Midbrain (tissue), 1 donor: ENCODE measurements at places on chromosomes 1 and 21.

GRCh38 chr1:212712451-212713303, 13.0 kb upstream of the BATF3 start:
- no peak for DNase-seq

GRCh38 chr21:41360072-41360821, 1.6 kb upstream of the MX2 start:
- DNase-seq, result no peak

- no peak for DNase-seq
These were observed 280.1 kb upstream of the ST6GALNAC5 start for GRCh38 chr1:76587212-76587611.

GRCh38 chr1:5911871-5912271, 80.4 kb downstream of the NPHP4 start:
- DNase-seq, result no peak

DNA sequence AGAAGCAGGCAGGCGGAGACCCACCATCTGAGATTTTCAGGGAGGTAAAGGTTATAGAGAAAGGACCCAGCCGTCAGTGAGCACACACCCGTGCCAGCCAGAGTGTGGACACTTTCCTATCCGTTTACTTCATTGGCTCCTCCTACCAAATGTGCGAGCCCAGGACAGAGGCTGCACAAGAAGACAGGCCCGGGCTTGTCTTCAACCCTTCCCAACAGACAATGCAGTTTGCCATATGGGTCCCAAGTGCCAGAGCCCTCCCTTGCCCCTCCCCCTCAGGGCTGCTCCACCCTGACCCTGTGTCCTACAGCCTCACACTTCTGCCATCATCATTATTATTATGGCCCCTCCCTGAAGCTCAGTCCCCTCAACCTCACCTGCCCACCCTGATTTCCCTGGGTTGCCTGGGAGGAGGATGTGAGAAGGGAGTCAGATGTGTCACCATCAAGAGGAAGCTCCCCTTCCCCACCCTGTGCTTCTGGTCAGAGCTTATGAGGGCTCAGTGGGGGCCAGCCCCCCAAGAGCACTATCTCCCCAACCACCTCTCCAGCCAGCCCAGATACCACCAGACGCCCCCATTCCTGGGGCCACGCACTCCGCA, 9.4 kb downstream of the LAPTM5 start:
- peak; percentile 55 for DNase-seq

DNA sequence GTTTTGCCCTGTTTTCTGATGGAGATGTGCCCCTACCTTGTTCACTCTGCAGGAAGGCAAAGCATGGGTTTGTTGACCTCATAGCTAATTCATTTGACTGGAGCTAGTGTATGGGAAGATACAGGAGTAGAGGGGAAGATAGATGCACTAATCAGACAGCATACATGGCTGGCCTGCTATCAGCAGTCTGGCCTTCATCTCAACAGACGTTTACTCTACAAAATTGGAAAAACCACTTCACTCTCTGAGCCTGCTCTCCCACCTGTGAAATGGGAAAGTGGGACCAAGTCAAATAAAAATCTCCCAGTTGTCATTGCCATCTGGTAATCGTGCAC, 235.2 kb upstream of the RAB4A start:
- no peak for DNase-seq

DNA sequence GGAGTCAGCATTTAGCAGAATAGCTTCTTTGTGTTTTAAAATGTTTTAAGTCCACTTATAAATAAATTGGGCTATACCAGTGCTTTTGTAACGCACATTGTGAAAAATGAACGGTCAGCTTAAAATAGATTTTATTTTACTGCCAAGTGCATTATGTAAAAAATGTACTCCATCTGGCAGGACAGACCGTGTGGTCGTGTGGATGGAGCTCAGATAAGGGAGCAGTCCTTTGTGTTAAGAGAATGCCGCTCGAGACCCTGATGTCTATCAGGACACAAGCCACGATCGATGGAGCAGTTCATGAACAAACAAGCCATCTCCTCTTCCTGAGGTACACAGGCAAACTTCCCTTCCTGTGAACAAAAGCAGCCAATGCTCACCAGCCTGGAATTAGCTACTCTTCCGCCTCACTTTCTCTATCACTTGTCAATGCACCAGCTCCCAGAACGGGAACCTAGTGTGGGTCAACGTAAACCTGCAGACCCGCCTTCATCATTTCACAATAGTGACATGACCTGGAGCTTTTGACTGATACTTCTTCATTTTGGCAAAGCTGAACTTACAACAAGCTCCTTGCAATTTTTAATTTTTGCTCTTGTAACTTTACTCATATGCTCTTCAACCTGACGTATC, 243.5 kb downstream of the TGFB2 start:
- no peak for DNase-seq

GRCh38 chr1:39204441-39205081, at the start of gene MACF1:
MACF1 (plus strand) TSS chr1:39204695; CDS start chr1:39205023, 328 bp downstream.
- DNase-seq, result peak; percentile 47

GRCh38 chr1:27705545-27705944, 20.2 kb upstream of the FAM76A start:
- DNase-seq, result no peak

- no peak for DNase-seq
These were observed 355.5 kb downstream of the HLX start for GRCh38 chr1:221234791-221235190.

DNA sequence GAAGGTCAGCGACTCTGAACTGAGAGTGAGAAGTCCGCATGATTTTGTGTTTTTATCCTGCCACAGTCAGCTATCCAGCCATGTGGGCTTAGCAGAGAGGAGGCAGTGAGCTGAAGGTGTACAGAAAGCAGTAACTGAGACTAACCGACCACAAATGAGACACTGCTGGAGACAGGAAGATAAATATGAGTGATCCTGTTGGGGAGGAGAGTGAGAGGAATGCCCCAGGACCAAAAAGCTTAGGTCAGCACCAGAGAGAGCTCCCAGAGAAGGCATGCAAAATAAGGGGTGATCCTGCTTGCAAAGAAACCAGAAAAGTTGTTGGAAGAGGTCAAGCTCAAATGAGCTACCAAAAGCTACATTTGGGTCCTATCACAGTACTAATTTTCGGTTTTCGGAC, 63.7 kb downstream of the HLCS start:
- no peak for DNase-seq

DNA sequence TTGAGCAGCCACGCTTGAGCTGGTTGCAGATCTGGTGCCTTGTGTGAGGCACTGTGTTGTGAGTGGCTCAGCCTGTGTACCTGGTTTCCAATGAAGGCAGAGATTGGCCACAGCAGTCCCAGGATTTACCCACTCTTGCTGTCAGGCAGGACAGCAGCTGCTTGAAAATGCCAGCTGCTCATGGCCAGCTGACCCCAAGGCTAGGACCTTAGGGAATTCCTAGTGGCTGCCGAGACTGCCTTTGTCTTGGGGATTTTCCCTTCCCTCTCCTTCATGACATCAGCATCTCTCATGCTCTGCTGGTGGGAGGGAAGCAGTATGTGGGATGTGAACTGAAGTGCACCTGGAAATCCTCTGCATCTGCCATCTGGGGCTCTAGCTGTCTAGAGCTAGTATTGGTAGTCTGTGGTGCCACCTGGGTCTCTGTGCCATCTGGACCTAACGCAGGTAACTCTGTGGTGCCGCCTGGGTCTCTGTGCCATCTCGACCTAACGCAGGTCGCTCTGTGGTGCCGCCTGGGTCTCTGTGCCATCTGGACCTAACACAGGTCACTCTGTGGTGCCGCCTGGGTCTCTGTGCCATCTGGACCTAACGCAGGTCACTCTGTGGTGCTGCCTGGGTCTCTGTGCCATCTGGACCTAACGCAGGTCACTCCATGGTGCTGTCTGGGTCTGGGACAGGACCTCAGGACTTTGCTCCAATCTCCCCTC, 3.8 kb upstream of the LRRC47 start:
- no peak for DNase-seq

DNA sequence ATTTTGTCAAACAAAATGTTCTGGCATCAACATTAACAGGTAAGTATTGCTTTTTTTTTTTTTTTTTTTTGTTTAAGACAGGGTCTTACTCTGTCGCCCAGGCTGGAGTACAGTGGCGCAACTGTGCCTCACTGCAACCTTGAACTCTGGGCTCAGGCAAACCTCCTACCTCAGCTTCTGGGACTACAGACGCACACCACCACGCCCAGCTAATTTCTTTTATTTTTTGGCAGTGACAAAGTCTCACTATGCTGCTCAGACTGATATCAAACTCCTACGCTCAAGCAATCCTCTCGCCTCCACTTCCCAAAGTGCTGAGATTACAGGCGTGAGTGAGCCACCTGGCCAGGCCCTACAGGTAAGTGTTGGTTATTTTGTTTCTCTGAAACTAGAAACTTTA, 2.4 kb downstream of the TUT4 start:
- no peak for DNase-seq

GRCh38 chr1:59520194-59520593, 223.3 kb downstream of the FGGY start:
- DNase-seq, result no peak

DNA sequence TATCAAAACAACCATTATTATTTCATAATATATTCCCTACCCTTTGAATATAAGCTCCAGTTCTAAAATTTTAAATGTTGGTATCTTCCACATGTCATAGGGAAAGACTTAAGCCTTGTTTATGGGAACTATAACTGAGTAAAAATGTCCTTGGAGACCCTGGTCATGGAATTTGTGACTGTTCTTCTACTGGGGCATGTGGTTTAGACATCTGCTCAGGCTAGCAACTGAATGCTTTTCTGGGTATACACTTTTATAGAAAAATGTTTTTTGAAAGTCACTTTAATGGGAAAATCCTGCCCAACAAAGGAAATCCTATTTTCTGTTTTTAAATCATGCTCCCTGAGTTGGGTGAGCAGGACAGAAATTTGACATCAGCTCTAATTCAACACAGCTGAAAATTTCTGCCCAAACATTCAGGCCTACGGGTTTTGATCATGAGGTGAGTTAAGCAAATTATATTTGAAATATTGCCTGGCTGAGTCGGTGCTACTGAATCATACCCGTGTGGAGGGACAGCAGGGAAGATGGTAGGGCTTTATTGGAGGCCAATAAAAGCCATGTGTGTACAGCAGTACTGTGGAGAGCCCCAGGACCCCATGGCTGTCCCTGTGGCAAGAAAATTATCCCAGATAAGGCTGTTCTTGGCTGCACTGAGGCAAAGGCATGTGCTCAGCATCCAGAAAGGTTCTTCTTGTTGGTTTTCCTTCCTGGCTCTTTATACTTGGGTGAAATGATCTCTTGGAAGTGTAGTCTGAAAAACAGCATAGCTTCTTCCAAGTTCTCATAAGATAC, 391.8 kb downstream of the DISC1 start:
- DNase-seq, result no peak

DNA sequence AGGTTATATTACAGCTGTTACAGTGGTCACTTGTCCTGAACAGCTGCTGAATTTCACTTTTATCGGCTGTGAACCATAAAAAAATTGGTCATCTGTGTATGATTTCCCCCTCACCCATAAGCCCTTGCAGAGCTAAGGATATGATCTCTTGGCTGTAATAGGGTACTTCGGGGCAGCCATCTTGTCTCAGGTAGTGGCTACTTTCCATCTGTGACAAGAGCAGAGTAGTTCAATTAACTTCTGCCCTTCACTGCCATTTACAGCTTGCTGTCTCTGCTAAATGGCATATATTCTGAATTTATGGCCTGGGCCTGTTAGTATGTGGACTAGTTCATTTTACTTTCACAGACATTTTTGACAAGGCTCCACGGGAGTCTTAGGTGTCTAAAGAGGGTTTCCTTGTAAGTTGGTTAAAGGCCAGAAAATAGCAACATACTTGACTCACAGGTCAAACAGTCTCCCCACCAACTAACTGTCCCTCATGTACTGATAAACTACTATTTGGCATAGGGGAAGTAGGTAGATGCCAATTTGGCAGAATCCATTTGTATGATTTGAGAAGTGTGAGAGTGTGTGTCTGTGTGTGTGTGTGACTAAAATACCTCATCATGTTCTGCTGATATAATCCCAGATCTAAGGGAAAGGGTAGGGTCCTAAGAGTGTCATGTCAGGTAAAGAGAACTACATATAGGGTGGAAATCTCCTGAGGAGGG, 151.6 kb downstream of the KCTD3 start:
- no peak for DNase-seq

DNA sequence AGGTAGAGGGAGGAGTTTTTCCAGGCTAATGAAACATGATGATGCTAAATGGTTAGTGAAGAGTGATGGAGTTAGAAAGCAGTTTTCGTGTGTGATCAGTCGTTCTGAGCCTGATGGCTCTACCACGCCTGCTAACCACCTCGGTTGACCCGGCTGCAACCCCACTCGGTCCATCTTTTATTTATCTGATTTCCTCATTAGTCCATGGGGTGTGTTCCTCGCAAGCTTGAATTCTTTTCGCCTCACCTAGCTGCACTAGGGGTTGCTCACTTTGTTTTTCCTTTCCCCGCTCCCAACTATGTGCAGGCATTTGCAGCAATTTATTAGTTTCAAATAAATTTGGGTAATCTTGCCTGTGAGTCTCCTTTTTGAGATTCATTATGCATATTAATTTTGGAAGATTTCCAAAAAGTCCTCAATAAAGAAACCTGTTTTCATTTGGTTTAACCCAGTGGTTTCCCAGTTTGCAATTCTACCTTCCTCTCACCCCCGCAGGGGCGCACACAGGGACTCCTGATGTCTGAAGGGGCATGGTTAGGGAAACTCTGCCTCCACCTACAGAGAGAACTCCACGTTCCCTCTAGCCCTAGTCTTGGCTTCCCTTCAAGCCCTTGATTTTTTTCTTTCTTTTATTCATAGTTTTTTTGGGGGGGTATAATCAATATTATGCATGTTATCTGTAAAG, 12.6 kb downstream of the B3GALT5 start:
- DNase-seq, result no peak

GRCh38 chr1:94721240-94721639, 98.9 kb upstream of the SLC44A3 start:
- DNase-seq, result no peak
